ENCODE measurements at places on chromosomes 2 and 18.
A peak's percentile ranks its signal among the peaks of the same experiment; 100 is the strongest.

GRCh38 chr2:38634684-38635083 lies 31.2 kb upstream of the GALM start:
- DNase-seq: peak; percentile 59

DNA sequence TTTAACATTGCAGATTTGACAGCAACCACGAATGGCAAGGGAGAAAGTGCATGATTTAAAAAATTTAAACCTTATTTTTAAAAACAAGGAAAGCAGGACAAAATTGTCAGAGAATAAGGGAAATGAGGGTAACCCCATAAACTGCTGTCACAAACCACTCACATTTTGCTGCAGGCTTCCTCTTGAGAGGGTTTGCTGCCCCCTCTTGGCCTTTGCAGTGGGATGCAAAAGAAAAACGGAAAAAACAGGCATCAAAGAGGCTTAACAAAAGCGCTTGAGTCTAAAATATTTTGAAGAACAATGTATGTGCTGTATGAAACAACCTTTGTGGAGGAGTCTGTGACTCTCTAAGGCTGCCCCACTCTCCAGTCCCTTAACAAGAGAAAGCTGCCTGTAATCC lies 91.6 kb downstream of the TMX3 start:
- DNase-seq: peak; percentile 34

GRCh38 chr18:54323970-54324369 lies 33.7 kb downstream of the STARD6 start:
- no peak for DNase-seq

DNA sequence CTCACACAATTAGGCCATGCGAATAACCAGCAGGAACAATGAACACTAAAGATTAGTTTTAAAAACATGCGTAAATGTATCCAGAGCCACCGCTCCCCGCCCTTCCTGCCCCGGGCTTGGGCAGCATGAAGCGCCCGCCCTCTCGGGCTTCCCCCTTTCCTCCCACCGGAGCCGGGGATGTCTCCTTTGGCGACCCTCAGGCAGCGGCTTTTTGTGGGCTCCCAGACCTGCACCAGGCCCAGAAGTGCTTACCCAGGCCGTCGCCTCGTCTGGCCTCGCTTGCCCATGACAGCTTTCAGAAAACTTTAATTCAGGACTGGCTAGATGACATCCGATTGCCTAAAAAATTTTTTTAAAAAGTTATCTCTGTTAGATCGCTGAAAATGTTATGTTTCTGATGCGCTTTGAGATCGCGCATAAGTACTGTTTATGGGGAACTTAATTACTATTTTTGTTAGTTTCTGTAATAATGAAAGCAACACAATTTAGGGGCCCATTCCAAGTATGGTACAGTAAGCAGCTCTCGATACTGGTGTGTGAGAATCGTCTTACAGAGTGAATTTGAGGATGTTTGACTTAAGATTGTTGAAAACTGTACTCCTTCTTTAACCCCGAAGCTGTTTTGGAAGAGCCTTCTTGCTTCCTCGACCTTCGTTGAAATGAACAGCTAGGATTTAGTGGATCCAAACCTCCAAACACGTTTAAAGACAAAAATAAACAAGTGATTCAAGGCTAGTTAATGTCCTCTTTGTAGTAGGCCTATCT lies 1.1 kb downstream of the MAP3K20 start:
- DNase-seq: peak; percentile 74

GRCh38 chr2:238236571-238236970 lies 3.3 kb downstream of the HES6 start:
- no peak for DNase-seq

- DNase-seq: no peak
Observed at GRCh38 chr2:166229678-166230023, 101.8 kb upstream of the SCN1A start.

DNA sequence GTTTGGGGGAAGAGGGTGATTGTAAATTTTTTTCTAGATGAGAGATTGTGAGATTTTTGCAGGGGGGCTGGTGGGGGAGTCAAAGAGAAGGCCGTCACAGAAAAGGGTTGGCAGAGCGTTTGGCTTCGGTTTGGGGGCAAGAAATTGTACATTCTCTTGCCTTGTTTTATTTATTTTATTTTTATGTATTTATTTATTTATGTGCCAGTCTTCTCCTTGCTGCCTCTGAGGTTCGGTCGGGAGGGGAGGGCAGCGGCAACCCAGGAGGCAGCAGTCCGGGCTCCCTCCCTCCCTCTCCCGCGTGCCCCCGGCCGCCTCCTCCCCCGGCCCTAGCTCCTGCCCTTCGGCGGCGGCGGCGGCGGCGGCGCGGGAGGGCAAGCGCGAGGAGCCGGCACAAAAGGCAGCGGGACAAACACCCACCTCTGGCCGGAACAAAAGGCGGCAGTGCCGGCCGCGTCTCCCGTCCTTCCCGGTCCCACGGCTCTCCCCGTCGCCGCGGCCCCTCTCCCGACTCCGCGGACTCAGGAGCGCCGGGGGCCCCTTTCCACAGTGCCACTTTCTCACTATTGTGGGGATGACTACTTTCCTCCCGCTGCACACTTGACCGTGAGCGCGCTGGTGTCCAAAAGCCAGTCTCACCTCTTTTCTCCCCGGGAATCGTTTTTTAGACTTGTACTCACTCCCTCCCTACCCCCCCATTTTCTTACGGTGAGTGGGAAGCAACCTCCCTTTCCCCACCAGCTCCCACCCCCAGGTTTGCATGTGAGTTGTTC lies 1.2 kb downstream of the BCL11A start:
- peak; percentile 68 for DNase-seq

DNA sequence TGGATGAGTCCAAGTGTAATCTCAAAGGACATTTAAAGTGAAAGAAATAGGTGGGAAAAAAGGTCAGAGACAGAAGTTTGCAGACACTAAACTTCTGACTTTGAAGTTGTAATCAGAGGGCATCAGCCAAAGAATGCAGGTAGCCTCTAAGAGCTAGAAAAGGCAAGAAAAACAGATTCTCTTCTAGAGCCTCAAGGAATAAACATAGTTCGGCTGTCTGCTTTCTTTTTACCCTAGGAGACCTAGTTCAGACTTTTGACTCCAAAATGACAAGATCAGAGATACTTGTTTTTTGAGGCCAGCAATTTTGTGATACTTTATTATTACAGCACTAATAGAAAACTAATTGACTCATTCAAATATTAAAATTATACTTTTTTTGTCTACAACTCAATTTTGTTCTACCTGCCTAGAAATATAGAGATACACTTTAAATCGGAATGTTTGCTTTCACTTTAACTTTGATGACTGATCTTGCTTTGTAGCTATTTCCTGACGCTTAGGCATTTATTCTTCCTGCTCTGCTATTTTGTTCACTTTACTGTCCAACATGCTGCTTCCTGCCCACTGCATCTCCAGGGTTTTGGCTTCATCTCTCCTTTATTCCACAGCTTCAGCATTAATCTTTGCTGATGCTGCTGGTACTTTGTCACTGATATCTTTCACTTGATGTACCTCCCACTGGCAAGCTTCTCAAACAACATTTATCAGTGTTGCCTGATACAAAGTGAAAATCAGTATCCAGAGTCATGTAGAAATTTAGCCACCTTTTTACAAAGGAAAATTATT lies 272.5 kb downstream of the DSEL start:
- DNase-seq: no peak

- DNase-seq: no peak
Observed at GRCh38 chr2:233202531-233202944, 48.9 kb upstream of the ATG16L1 start.

DNA sequence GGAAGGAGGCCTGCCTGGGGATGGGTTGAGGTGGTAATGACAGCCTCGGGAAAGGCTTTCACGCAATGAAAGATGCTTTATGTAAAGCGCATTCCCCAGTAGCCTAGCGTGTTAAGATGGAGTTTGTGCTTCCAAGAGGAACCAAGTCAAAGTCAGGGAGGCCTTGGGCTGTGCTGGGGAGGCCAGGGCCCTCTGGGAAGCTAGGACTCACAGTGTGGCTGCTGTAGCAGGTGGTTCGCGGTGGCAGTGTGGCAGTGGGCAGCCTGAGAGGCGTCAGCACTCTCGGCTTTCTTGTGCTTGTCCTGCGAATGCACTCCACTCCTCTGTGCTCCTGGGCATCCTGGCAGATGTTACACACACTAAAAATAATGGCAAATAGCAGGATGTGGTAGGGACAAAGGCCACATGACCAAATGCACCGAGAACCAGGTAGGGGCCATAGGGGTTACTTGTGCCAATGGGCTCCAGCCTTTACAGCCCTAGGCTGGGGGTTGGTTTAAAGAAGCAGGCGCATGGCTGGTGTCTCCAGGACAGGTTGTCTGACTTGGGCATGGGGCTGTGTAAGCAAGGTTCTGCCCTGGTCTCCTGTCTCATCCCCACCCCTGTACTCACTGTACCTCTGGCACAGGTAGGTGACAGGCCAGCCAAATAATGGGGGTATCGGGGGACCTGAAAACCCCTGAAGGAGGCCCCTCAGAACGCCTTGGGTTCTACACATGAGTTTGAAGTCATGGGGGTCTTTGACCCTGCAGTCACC lies 154.4 kb upstream of the TWIST2 start:
- no peak for DNase-seq

DNA sequence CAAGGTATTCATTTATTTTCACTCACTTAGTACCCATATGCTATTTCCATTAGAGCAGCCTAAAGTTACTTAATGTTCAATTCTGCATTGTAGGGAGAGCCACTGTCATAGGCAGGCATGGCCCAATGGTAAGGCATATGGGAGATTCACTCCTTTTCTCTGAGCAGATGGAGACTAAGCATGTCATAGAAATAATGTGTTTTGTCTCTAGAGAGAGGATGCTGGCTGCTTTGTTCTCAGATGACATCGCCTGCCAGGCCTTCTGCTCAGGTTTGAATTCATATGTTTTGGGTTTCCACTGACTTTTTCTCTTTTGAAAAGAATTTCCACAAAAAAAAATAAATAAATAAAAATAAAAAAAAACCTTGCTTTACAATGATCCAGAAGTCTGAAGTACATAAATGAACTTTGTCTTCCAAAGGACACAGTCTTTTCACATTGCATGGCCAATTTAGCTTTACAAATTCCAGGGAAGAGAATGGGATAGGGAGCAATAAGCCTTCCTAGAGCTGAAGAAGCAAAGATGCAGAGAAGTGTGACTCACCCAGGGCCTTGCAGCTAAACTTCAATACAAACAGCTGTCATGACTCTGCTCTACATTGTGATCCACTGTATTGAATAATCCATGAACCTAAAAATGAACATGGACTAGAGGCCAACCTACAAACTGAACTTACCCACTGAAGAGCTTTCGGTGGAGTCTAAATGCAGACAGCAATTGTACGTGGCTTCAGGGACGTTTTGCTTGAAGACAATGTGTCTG lies 422.5 kb downstream of the CMPK2 start:
- DNase-seq: no peak

GRCh38 chr2:69073928-69074570 lies 61.1 kb downstream of the ANTXR1 start:
- DNase-seq: peak; percentile 21

DNA sequence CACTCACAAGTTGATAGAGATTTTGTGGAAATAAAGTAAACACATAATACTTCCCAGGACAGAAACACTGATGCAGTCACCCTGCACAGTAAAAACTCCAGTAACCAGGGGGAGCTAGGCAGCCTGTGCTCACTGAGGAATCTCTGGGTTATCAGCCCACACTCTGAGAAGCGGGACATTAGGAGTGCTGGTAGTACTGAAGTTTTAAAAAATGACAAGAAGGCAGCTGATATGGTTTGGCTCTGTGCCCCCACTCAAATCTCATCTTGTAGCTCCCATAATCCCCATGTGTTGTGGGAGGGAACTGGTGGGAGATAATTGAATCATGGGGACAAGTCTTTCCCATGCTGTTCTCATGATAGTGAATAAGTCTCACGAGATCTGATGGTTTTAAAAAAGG lies 31.4 kb downstream of the KCTD1 start:
- peak; percentile 4 for DNase-seq

DNA sequence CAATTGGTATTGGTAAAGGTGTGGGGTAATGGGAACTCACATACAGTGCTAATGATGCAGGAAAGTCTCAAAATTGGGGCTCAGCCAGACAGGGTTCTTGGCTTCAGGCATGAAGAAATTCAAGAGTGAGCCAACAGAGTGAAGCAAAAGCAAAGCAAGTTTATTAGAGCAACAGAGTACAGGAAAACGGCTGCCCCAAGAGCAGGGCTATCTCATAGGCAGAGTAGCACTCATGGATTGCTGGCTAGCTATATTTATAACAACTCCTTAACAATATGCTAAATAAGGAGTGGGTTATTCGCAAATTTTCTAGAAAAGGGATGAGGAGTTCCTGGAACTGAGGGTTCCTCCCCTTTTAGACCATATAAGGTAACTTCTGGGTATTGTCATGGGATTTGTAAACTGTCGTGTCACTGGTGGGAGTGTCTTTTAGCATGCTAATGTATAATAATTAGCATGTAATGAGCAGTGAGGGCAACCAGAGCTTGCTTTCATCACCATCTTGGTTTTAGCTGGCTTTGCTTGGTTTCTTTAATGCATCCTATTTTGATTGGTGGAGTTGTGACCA lies 233.8 kb upstream of the NOL4 start:
- no peak for DNase-seq

DNA sequence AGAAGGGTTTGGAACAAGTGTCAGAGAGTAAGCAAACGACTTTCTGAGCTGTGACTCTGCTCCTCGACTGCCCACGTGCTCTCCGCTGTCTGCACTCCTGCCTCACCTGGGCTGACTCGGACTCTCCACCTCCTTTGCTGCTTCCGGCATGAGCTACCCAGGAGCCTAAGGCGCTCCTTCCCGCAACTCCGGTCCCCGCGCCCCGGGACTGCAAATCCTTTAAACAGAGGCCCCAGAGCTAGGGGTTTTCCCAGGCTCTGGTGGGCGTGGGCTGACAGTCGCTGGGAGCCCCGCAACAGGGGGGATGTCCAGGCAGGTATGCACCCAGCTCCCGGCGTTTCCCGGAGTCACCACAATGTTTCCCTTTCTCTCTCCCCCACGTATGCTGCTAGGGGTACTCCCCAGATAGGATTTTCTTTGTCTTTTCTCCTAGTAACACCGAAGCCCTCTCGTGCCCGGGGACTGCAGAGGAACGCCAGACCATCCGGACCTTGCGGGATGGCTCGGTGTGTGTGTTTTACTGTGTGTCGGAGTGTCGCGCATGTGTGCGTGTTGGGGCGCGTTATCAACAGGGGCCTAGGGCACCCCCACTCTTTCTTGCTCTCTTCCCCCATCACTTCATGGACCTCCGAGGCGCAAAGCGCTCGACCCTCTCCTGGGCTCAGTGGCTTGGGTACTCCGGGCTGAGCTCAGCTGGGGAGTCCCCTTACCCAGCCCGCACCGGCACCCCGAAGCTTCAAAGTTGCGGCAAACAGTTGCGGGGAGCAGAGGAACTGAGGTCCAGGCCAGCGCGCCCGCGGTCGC lies 691 bp upstream of the THSD7B start:
- no peak for DNase-seq

GRCh38 chr2:45973426-45973825 lies 322.0 kb downstream of the PRKCE start:
- no peak for DNase-seq

GRCh38 chr2:191385416-191386160 lies 140.4 kb downstream of the MYO1B start:
- DNase-seq: no peak

- DNase-seq: no peak
Observed at GRCh38 chr18:45865466-45865865, 40.0 kb downstream of the SIGLEC15 start.
